Fibroblast of lung (primary cell): ENCODE measurements at places on chromosomes 3 and 15. TPM values are rescaled to one million over a fixed set of nuclear protein-coding genes. Genes with fewer than 3 reads are reported as not detected.

DNA sequence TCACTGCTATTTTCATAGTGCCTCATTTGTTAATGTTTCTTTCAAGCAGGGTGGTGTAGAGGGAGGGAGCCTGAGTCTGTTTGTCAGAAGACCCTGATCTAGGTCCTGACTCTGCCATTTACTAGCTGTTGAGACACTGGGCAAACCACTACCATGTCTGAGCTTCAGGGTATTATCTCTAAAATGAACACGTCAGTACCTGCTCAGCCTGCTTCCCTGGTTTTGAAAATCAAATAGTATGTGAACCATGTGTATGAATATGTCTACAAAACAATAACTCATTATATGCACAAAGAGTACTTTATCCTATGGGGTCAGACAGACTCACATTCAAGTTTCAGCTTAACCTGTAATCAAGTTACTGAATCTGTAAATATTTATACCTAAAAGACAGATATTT, 25.1 kb downstream of the SYNPR start:
- no peaks in the 10 kb centered on the region for H3K27me3 ChIP-seq
- H3K4me3 ChIP-seq: no peak overlapping the region
- no peaks in the 10 kb centered on the region for H3K36me3 ChIP-seq
- DNase-seq: no peak

GRCh38 chr3:191502583-191502982, 41.6 kb downstream of the PYDC2 start:
- H3K4me1 ChIP-seq: no peaks in the 10 kb centered on the region
- no peak overlapping the region for H3K4me3 ChIP-seq
- H3K27ac ChIP-seq: no peak overlapping the region
- no peaks in the 10 kb centered on the region for H3K27me3 ChIP-seq
- no peaks in the 10 kb centered on the region for H3K36me3 ChIP-seq

- H3K27me3 ChIP-seq: no peaks in the 10 kb centered on the region
- no peak overlapping the region for H3K27ac ChIP-seq
- H3K36me3 ChIP-seq: no peaks in the 10 kb centered on the region
- DNase-seq: no peak
- H3K4me1 ChIP-seq: no peaks in the 10 kb centered on the region
These were observed 38.1 kb downstream of the SERPINI1 start for GRCh38 chr3:167773584-167773983.

DNA sequence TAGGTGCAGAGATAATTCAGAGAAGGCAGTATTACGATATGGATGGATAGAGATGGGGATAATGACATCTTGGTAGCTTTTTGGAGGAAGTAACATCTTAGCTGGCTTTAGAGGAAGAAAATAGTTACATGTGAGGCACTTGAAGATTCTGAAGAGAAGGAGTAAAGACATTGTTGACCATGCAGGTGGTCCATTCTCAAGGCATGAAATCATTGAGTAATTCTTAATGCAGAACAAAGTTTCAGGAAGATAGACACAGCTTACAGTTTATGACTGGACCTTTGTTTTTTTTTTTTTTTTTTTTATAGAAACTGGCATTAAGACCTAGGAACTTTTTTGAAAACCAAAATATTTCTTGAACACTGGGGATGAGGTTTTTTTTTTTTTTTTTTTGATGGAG, 28.2 kb downstream of the MBNL1 start:
- H3K27me3 ChIP-seq: no peaks in the 10 kb centered on the region
- no peak overlapping the region for H3K4me3 ChIP-seq
- no peaks in the 10 kb centered on the region for H3K36me3 ChIP-seq

DNA sequence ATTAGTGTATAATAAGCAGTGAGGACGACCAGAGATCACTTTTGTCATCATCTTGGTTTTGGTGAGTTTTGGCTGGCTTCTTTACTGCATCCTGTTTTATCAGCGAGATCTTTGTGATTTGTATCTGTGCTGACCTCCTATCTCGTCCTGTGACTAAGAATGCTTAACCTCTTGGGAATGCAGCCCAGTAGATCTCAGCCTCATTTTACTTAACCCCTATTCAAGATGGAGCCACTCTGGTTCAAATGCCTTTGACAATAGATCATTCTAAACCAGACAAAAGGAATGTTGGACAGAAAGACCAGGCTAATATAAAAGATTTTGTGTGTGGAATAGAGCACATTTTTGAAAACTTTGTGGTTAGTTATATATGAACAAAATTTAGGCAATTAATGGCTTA, 618.5 kb upstream of the BCHE start:
- no peak overlapping the region for H3K4me3 ChIP-seq
- no peaks in the 10 kb centered on the region for H3K36me3 ChIP-seq
- H3K27me3 ChIP-seq: no peaks in the 10 kb centered on the region

DNA sequence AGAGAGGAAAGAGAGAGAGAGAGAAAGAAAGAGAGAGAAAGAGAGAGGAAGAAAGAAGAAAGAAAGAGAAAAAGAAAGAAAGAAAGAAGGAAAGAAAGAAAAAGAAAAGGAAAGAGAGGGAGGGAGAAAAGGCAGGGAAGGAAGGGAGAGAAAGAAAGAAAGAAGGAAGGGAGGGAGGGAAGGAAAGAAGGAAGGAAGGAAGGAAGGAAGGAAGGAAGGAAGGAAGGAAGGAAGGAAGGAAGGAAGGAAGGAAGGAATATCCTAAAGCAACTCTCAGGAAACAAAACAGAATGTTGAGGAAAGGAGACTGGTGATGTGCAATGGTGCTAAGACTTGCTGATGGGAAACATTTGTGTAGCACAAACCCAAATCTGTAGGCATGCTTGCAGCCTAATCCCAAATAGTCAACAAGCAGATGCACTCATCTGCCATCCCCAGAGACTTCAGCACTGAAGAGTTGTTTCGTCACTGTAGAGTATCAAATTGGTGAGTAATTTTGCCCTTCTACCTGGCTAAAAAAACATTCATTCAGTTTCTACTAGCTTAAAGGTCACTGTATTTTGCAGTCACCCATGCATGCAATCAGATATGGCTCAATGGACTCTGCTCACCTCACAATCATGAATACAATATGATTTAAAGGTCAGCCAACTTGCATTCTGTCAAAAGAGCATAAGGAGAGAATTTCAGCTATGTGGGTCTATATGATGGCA, 480.3 kb downstream of the FGF12 start:
- H3K4me3 ChIP-seq: no peak overlapping the region
- H3K27ac ChIP-seq: no peak overlapping the region
- H3K36me3 ChIP-seq: no peaks in the 10 kb centered on the region
- no peaks in the 10 kb centered on the region for H3K4me1 ChIP-seq
- no peak for DNase-seq

The CD200R1 gene
- polyA plus RNA-seq: 1.1 TPM in 1 of 2 replicates, not detected in the other

The GP9 gene
- polyA plus RNA-seq: not detected in 2 replicates
